ENCODE measurements at places on chromosomes 4 and X.

DNA sequence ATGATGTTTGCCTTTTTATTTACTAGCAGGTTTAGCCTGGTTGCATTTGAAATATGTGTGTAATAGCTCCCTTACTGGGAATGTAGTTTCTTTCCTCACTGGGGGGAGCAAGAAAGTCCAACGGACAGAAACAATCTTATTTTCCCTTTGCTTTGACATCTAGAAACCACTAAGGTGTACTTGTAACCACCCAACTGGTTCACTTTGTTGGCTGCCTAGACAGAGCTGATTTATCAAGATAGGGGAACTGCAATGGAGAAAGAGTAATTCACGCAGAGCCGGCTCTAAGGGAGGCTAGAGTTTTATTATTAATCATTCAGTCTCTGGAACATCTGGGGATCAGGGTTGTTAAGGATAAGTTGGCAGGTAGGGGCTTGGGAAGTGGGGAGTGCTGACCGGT lies 30.3 kb downstream of the XG start:
- no peak for DNase-seq

- DNase-seq: no peak
Measured at GRCh38 chr4:89293299-89293698, 14.3 kb downstream of the GPRIN3 start.

- no peak for DNase-seq
Measured at GRCh38 chrX:40207626-40208025, 109.9 kb upstream of the BCOR start.

- DNase-seq: peak; percentile 48
Measured at GRCh38 chr4:53929955-53930798, 134.2 kb downstream of the CHIC2 start.

- DNase-seq: no peak
Measured at GRCh38 chr4:63898961-63899360, 510.3 kb downstream of the TECRL start.

GRCh38 chrX:71067712-71068043 lies 456 bp downstream of the SNX12 start:
- no peak for DNase-seq

DNA sequence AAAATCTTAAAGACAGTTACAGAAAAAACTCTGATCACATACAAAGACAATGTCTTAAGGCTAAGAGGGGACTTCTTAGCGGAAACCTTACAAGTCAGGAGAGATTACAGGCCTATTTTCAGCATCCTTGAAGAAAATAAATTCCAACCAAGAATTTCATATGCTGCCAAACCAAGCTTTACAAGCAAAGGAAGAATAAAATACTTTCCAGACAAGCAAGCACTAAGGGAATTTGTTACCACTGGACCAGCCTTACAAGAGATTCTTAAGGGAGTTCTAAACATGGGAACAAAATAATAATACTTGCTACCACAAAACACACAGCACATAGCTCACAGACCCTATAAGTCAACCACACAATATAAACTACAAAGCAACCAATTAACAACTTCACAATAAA lies 255.8 kb upstream of the ZFP42 start:
- no peak for DNase-seq

GRCh38 chr4:108693211-108693610 lies 42.8 kb downstream of the OSTC start:
- no peak for DNase-seq

DNA sequence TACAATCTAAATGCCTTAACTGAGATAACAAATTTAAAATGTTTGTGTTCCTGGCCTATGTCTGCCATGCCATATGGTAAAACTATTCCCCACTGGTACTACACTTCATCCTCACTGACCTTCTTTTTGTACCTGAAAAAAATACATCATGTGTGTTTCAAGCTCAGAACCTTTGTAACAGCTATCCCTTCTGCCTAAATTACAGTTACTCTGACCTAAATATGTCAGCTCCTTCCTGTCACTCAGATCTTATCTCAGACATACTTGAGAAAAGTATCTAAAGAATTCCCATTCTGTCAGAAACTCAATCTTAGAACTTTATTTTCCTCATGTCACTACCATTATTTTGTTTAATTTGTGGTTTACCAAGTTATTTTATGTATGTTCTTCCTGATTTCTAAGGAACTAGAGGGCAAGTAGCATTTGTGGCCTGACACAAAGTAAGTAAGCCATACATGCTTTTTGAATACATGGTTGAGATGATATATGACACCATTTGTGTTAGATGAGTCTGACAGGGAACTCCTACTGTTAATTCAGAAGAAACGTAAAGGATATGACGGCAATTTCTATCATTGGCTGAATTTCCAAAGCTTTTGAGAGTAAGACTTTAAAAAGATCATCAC lies 456.5 kb upstream of the NDST3 start:
- DNase-seq: no peak

- DNase-seq: no peak
Measured at GRCh38 chr4:48046059-48046458, 29.5 kb downstream of the NIPAL1 start.

GRCh38 chrX:49761481-49761880 lies 65.7 kb upstream of the PAGE1 start:
- DNase-seq: peak; percentile 11

- no peak for DNase-seq
Measured at GRCh38 chrX:112664924-112665323, 14.8 kb downstream of the LHFPL1 start.

- no peak for DNase-seq
Measured at GRCh38 chrX:110228453-110228852, 89.4 kb downstream of the AMMECR1 start.

DNA sequence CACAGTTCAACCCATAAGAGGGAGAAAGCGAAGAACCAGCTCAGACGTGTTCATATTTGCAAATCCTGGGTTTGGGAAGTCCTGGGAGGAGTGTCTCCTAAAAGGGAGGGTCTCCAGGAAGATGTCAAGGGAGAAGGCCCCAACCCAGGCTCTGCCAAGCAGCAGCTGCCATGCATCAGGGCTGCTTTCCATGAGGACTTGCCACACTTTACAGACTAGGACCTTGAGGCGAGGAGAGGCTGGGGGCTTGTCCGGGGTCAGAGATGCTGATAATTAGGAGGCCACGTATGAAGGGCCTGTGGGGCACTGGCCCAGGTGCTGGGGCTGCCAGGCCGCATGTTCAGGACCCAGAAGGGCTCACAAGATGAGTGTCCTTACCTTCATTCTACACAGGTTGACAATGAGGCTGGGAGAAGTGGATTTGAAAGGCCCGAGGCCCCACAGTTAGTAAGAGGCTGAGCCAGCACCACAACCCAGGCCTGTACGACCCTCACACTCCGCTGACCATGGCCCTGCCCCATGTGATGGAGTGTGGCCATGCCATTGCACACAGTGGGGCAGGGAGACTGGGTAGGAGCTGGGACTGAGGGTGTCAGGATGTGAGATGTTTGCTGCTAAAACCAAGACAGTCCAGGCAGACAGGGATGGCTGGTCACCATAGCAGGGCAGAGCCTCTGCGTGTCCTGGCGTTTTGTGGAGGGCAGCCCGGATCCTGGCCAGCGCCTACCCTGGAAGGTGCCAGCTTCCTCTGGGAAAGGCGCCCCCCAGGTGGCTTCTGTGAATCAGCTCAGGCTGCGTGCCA lies 94.8 kb downstream of the PSAPL1 start:
- no peak for DNase-seq

DNA sequence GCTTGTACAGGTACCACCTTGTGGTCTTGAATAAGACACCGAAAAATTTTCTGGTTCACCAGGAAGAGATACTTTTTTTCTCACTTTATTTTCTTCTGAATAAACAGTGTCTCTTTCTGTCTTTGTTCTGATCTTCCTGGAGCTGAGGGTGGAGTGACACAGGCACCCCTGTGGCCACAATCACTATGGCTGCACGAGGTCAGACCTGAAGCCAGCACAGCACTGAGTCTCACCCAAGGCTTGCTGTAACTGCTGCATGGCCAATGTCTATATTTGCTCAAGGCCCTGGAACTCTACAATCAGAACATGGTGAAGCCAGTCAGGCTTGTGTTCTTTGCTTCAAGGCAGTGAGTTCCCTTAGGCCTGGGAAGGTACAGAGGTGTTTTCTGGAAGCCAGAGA lies 87.2 kb downstream of the GPR174 start:
- no peak for DNase-seq

GRCh38 chrX:16807976-16808542 lies 21.8 kb downstream of the TXLNG start:
- no peak for DNase-seq

- no peak for DNase-seq
Measured at GRCh38 chrX:20378233-20378920, 111.7 kb upstream of the RPS6KA3 start.

GRCh38 chr4:25092139-25092538 lies 61.4 kb upstream of the LGI2 start:
- no peak for DNase-seq

DNA sequence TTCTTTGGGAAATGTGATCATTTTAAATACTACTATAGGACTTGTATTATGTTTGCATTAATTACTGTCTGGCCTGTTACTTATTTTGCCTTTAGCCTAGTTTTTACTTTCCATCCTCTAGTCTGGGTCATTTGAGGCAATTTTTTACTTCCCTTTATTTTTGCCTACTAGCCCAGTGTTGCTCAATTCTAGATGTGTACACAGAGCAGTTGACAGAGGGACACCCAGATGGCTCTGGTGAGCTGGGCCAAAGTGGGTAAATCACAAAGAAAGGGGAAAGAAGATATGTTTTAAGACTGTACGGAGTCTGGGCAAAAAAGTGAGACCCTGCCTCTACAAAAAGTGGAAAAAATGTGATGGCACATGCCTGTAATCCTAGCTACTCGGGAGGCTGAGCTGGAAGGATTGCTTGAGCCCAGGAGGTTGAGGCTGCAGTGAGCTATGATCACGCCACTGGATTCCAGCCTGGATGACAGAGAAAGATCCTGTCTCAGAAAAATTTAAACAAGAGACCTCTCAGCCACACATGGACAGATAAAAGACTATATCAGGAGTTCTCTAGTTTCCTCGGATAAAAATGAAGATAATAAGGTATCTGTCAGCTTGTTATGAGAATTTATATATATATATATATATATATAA lies 35.7 kb downstream of the APOO start:
- DNase-seq: no peak

DNA sequence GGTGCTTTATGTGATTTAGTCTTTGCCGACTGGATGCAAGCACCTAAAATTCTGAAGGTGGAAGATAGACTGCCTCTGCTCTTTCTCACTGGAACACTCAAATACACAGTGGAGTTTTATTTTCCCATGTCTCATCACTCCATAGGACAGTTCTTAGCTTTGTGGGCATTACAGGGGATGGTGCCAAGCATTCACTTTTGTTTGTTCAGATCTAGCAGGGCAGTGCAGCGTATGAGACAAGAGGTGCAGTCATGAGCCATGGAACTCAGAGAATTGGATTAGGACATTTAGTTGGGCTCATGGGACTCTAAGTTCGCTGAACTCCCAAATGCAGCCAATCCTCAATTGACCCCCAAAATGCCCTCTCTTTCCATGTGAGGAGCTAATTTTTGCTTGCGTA lies 1136.9 kb upstream of the PRKX start:
- DNase-seq: no peak

GRCh38 chr4:80263541-80264351 lies 2.7 kb upstream of the FGF5 start:
- DNase-seq: no peak

DNA sequence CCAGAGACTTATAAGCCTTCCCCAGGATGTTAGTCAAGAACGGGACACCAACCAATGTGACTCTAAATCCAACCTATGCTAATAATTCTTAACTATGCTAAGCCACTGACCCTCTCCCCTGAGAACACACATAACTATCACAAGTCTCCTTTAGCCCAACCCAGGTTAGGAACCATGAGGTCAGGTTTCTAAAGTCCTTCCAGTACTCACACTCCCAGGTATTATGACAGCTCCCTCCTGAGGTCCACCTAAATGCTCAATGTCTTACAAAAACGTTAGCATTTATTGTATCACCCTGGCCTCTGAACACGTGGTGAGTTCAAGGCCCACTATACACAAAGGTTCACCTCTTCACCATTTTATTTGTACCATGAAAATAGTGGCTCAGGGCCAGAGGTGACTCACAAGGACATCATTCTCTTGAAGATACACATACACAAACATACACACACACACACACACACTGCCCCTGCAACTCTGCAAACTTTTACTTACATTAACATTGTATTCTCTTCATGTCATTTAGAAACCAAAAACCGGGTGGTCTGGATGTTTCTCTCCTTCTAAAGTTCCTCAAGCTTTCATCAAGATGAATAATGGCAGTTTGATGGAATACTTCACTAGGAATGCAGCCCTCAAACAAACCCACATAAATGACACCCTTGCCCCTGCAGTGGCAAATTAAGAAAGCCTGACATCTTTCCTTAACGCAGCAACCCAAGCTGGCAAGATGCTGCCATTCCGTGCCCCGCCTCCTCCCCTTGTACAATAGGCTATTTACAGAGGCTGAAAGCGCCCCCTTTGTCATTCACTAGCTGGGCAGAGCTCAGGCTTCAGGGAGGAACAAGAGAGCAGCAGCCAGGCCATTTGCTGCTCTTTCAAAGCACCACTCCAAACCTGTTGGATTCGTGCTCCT lies 17.7 kb downstream of the ACSL1 start:
- no peak for DNase-seq
